GM04504 (cell line): ENCODE measurements at places on chromosomes 4 and X.
A peak's percentile ranks its signal among the peaks of the same experiment; 100 is the strongest.

DNA sequence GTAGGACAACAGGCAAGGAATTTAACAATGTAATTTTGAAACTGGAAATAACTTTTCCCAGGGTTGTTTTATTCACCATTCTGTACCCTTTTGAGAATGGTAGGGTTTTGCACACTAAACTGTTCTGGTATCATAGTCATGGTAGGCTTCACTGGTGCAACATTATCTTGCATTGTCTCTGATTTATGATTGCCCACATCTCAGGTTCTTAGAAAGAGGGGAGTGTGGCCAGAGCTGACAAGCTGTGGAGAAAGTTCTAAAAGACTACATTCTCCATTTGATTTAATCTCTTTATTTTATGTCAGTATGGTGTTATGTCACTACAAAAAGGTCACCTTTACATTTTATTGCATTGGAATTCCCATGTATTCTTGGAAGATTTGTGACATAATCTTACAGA is 447.3 kb downstream of the GRIA2 start:
- DNase-seq = no peak

DNA sequence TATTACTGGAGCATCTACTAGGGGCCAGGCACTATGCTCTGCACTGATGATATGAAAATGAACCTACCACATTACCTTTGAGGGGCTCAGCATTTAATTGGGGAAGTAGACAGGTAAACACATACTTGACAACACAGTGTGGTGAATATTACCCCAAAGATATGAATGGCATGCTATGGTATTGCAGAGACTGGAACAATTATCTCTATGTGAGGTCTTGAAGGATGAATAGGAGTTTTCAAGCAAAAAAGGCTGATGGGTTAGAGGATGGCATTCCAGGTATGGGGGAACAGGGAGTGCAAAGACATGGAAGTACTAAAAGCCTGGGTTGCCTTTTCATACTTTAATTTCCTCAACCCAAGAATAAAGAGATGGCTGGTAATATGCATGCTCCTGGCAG is 59.1 kb upstream of the CAPN6 start:
- DNase-seq = no peak

- DNase-seq = no peak
Measured at GRCh38 chr4:69750346-69750745, 10.1 kb downstream of the SULT1B1 start.

GRCh38 chr4:44632733-44633132 is 18.7 kb downstream of the YIPF7 start:
- DNase-seq = no peak

DNA sequence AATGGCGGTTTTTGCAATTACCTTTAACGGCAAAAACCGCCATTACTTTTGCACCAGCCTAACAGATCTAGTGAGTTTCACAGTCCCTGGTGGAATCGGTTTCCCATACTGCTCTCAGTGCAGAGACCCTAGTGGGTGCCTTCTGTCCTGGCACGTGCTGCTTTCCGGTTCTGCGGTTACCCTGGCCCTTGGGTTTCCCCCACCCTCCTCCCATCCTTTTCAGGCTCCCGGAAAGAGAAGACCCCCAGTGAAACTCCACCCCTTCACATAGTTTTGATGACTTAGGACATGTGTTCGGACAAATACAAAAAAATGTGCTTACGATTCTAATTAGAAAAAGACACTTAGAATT is 36.9 kb downstream of the NLGN3 start:
- no peak for DNase-seq

GRCh38 chrX:39650768-39651347 is 446.9 kb downstream of the BCOR start:
- no peak for DNase-seq

- DNase-seq = no peak
Measured at GRCh38 chr4:112978691-112979472, 70.6 kb upstream of the ANK2 start.

DNA sequence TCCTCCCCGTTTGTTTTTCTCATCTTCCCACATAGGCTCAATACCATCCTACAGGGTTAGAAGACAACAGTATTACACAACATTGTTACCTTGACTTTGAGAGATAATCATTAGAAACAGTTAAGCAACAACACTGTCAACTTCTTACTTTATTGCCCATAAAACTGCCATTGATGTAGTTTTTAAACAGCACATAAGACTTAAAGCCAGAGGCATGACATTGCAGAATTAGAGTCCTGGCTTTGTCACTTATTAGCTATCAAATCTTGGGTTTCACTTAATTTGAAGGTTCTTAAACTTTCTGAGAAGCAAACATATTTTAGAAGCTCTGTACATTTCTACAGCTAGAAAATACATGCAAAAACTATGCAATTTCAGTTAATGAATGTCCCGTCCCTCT is 41.8 kb downstream of the EIF4E start:
- DNase-seq = peak; percentile 3
